ENCODE measurements at places on chromosomes 12 and 14.

DNA sequence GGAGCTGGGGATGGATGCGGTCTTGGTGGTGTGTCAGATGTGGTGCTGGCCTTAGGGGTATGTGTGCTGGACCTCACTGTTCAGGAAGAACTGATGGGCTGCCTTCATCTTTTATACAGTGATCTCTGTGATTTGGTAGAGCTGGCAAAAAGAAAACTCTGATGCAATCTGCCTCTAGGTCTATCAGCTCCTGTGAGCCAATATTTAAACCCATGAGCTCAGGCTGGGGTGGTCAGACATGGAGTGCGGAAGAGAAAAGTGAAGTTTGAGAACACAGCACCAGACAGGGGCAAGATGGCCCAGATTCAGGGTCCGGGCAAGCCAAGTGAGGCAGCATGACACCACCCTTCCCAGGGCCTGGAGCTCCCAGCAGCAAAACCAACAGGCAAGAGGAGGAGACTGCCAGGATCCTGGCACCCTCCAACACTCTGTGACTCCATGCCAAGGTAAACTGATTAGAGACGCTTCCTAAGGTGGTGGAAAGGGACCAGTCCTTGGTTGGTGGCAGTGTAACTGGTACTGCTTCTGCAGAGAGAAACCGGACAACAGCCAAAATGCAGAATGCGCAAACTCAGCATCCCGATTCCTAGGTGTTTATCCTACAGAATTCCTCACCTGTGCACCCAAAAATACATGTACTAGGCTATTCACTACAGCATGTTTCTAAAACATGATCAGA lies 82.3 kb downstream of the CHGA start:
- DNase-seq = no peak

DNA sequence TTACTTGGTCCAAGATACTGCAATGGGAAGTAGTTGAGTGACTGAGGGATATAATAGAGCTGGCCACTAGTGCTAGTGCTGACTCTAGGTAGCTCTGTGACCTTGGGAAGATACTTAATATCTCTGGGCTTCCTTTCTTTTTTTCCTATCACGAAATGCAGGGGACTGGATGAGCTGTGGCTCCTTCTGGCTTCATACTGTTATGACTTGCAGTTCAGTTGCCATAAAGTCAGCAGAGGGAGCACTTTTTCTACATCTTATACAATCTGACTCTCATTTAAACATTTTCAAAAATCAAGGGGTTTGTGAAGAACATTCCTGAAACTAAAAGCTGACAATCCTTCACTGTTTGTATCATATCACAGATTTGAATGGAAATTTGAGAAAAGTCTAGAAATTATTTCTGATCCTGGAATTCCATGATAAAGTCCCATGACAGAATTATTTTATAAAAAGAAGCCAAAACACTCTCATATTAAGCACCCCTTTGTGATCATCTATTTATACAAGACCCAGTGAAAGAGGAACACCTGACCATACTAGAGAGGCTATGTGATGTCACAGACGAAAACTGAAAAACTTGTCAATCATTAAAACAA lies 5.3 kb downstream of the BHLHE41 start:
- DNase-seq = no peak

- no peak for DNase-seq
Observed at GRCh38 chr14:23512156-23512555, 39.4 kb downstream of the ZFHX2 start.

DNA sequence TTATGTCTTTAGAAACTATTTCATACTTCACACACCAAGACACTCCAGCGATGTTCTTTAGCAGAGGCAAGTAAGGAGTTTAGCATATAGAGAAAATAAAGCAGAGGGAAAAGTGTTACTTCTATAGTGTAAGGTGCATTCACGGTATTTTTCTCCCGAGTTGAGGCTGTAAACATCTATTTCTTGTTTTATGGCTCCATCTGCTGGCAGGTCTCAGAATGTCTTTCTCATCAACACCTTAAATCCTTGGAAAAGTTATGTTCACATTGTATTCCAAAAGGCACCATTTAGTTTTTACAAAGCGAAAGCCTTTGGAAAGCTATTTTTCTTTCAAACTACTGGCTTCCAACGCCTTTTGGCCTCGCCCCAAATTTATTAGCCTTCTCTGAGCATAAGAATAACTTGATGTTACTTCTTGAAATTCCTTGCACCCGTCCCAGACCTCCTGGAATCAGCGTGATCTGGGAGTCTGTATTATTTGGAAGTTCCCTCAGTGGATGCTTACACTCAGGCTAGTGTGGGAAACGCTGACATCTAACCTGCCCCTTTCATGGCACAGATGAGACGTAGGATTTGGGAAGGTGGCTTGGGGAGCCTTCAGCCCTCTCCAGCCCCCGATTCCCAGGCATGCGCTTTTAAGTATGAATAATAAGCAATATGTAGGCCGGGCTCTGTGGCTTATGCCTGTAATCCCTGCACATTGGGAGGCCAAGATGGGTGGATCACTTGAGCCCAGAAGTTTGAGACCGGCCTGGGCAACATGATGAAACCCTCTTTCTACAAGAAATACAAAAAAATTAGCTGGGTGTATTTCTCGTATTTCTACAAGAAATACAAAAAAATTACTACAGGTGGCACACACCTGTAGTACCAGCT lies 1.9 kb upstream of the PIWIL1 start:
- DNase-seq = no peak

DNA sequence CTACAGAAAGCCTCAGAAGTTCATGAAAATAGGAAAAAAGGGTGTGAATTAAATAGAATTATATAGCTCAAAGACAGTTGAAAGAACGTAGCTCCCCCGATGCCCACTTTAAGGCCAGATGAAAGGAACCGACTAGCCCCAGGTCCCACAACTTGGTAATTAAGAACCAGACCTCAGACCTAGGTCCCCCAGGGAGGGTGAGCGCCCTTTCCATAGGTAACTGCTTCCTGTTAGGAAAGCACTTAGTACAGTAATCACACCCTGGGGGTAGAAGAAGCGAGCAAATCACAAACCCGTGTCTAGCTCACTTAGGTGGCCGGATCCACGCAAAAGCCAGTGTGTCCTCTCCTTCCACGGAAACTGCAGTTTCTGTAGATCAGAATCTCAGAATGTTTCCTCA lies 77.1 kb downstream of the PLXNC1 start:
- no peak for DNase-seq

DNA sequence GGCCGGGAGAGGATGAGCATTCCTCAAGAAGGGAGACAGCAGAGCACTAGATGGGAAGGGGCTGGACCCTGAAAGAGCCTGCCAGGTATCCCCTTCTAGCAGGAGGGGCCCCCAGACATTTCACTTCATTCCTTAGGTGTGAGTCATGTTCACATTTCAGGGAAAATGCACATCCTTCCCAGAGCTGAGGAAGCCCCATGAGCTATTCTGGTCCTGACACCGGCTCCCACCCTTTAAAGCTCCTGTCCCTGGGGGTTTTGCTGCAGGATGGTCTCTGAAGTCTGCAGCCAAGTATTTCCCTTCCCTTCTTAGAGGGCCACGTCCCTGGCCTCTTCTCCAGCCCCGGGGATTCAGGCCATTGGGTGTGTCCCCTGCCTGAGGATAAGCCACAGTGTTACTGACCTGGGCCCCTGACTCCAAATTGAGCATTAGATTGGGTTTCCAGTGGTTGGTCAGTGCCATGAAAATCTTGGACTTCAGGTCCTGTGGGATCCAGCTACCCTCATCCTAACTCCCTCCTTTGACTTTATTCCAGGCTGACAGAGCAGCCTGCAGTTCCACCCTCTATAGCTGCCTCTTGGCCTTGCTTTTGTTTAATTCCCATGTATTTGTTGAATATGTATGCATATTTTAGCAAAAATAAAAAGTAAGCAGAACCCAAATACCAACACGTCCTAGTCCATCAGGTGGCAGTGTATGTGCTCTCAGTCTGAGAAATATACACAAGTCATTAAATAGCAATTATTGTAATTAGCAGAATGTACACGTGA lies 267.1 kb downstream of the CACNA1C start:
- DNase-seq = no peak

DNA sequence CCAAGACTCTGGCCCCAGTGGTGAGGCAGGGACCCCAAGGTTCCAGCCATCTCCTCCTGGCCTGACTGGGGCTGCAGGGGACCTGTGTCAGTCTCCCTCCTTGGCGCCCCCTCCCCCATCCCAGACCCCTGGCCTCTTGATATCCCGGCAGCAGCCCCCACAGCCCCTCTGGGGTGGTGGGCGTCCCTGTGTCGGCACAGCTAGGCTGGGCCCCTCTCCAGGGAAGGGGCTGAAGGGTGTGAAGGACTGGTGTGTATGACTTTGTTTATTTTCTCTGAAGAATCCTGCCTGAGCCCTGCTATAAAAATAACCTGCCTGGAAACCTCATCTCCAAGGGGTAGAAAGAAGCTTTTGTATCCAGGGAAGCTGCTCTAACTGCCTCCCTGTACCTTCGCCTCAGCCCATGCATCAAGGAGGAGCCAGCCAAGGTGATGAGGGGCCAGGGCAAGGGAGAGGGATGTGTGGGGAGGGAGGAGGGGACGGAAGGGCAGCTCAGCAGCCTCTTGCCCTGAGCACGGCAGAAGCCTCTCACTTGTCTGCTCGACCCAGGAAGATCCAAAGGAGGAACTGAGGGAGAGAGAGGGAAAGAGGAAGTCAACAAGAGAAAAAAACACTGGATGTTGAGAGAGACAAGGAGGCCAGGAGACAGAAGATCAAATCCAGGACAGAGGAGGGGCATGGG lies 25.4 kb upstream of the COL2A1 start:
- no peak for DNase-seq
